ENCODE measurements at places on chromosomes 1 and 21.

DNA sequence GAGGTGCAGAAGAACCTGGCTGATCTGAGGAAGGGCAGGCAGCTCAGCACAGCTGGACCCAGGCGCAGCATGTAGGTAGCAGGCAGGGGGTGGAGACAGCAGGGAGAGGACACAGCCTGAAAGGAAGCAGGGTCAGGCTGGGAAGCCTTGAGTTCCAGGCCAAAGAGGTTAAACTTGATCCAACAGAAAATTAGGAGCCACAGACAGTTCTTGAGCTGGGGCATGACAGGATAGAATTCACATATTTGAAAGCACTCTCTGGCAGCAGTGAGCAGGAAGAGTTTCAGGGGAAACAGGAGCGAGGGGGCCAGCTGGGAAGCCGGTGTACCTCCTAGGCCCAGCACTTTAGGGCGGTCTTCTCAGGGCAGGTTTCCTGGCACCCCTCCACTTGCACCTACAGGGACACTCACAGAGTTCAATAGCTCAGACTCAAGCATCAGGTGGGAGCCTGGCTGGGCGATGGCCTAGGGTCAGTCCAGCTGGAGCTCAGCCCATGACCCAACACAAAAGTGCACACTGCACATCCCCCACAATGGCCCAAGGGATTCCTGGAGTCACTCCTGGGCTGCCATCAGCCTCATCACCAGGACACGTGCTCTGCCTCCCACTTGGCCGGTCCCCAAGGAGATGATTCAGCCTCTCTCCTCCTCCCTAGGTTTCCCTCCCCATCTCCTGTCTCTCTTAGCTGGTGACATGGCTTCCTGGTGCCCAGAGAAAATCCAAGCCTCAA lies 22.7 kb downstream of the MATN1 start:
- DNase-seq, result peak; percentile 25

DNA sequence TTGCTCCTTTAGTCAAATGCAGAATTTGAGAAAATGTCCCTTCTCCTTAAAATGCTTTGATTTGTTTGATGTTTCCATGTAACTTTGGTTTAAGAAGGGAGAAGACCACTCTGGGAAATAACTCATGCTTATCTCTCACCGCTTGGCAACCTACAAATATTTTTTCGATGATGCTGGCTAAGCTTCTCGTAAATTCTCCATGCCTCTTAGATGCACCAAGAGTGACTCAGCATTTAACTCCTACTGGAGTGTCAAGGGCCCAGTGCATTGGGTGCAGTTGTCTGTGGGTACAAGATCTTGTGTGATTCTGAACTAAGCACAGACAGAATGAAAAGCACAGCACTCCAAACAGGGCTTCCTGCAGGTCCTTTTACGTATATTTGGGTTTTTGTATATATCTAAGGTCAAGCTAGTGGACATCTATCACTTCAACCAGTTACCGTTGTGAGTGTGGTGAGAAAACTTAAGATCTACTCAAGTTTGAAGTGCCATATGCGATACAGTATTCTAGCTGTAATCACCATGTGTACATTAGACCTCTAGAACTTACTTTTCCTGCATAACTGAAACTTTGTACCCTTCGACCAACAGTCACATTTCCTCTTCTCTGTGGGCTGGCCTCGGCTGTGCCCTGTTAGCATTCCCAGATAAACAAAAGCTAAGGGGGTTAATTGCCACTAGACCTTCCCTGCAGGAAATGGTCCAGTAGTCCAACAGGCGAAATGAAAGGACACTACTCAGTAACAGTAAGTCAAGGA lies 55.8 kb downstream of the COL18A1 start:
- DNase-seq, result peak; percentile 71

- DNase-seq, result no peak
These were observed 21.1 kb downstream of the E2F2 start for GRCh38 chr1:23509896-23510295.

GRCh38 chr1:155884031-155884960 lies 24.9 kb downstream of the SYT11 start:
- no peak for DNase-seq

Measured in ACHN (cell line).